ENCODE measurements at places on chromosomes 4 and X.

DNA sequence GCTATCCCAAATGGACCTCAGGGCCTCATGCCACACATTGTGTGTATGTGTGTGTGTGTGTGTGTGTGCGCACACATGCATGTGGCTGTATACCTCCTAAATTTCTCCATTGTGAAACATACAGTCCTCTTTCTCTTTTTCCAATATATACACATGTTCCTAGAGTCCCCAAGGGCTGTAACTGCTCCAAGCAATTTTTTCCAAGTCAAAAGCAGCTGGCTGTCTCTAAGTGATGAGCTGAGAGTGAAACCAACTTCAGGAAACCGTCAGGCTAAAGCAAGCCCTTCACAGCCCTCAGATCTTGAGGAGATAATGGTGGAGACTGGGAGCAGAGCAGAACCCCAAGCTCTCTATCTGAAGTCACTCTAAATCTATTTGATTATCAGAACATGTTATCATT, 496.1 kb upstream of the DIPK2B start:
- no peak for DNase-seq

- no peak for DNase-seq
Observed at GRCh38 chr4:160825644-160826338, 1338.0 kb downstream of the FSTL5 start.

DNA sequence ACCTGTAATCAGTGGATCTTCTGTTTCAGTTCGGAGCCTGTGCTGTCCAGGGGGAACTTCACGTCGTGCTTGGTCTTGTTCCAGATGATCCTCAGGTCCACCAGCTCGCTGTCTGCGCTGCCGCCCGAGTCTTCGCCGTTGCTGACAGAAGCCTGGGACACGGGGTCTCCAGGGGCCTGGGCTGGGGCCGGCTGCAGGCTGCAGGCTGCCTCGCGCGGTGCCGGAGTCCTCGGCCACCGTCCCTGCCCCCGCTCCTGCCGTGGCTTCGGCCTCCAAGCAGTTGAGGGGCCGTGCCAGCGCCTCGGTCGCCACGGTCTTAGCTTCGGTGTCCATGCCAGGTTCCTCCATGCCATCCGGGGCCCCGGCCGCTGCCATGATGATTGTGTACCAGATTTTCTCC, 37.3 kb upstream of the CCNI start:
- DNase-seq: no peak

DNA sequence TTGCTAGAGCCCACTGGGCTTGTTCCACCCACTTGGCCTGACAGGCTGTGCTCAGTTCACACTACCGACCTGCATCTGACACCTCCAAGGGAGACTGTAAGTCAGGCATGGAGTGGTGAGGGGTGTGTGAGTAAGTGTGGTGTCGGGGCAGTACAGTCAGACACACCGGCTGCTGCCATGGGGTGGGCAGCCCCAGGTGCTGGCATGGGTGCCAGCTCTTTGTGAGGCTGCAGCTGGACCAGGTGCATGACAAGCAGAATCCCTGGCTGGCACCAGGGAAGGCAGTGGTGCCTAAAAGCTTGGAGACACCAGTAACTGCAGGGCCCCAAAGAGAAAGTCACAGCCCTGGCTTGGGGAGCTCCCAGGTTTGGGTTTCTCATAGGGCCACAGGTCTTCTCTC, 665.0 kb downstream of the SH3BGRL start:
- DNase-seq: no peak

DNA sequence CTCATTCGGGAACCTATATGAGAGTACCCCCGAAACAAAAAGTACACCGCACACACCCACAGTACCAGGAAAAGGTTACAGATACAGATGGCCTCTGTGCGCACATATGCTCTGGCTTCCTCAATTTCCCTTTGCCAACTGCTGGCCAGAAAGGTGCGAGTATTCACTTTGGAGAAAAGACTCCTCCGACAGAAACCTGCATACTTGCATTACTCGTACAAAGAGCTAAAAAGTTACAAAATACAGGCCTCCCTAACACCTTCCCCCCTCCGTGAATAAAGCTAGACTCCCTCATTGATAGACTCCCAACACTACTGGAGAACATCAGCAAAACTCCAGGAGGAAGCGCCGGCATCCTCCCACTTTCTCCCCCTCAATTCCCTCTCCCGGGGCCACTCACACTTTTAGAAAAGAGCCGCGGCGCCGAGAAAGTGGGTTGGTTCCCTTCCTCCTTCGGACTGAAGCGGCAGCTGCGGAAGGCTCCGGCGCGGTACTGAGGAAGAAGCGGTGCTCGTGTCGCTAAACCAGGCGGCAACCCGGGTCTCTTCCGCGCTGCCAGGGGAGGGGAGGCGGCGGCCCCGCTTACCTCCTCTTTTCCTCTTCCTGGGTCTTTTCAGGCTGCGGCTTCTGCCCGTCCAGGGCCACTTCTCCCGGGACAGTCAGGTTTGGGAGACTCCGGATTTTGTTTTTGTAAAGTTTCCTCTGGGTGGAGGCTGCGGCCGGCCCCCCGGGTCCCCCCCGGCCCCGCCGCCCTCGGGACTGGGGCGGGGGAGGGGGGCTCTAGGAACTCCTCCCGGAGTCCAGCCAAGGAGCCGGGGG, 1.1 kb downstream of the FBXW7 start:
- DNase-seq: no peak

DNA sequence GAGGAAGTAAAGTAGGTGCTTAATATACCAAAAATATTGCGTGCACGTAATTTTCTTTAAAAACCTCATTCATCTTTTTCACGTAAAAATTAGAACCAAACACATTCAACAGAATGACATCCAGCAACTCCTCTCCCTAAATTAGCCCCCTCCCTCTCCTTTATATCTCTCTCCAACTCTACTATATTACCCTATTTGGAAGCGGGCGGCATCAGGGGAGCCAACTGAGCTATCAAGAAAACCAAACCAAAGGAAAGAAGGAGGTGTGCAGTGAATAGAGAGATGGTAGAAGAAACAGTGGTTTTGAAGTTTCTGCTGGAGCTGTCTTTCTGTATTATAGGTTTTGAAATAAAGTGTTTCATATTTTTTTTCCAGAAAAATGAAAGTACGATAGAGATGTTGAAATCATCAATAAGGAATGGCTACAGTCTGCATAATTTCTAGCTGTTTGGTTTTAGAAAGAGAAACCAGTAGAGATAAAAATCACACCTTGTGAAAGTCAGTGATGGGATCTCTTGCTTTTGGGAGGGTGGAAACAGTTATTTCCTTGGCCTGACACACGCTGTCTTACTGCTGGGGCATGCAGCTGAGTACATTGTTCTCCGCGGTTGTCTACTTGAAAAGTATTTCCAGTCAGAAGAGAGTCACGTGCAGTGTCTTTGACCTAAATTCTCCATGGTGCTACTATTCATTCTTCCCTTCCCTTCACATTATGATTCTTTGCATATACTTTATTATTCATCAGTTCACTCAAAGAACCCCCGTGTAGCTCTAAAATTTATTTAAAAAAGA, 94.1 kb upstream of the WDR17 start:
- DNase-seq: no peak

GRCh38 chr4:131093303-131093702, 1997.4 kb downstream of the C4orf33 start:
- DNase-seq: no peak

- no peak for DNase-seq
Observed at GRCh38 chrX:70423936-70424675, 992 bp downstream of the GDPD2 start.

DNA sequence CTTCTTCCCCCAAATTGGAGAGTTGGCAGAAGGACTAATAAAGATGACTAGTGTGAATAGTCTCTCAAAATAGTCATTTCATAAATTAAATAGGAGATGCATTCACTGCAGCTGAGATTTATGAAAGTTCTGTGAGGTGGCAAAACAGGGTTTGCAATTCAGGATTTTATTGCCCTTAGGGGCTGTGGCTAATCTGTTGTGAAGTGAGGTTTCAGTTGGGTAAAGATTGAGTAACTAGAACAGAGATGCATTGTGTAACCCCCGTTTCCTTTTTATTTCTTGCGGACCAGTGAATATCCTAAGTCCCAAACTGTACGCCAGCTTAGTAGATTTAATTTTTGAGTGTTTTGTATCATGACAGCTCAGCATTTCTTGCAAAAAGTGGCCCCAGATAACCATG, 16.2 kb upstream of the SCRG1 start:
- DNase-seq: no peak

GRCh38 chr4:122243785-122244184, 91.7 kb downstream of the BLTP1 start:
- no peak for DNase-seq

- DNase-seq: no peak
Observed at GRCh38 chr4:39947417-39947816, 30.3 kb downstream of the PDS5A start.

DNA sequence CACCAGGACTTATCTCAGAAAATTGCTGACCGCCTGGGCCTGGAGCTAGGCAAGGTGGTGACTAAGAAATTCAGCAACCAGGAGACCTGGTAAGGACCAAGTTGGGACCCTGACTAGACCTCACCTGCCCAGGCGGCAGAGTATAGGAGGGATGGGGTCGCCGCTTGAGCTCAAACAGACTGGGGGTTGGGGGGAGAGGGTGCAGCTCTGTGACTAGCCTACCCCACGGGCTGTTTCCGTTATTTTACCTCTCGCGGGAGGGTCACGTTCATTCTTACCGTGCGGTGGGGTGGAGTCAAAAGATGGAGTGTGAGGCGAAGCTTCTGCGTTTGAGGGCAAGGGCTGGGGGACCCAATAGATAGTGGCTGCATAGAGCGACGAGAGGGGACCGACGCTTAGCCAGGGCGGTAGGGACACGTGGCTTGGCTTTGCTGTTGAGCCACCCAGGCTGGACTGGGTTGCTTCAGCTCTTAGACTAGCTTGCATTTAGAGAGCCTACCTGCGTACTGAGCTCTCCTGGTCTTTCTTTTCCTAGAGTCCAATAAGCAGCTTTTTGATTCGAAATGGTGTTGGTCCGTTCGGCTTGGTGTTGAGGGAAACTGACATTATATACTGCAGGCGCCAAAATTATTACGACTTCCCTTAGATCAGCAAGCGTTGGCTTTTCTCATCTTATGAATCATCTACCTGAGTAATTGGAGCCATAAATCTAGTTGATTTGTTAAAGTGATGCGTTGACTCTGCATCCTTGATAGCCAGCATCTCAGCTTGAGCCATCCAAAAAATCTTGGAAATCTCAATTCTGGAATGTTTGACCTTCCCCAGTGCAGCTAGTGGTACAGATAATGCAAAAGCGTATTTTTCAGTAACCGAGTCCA, 591 bp downstream of the PRPS1 start:
- no peak for DNase-seq

- DNase-seq: no peak
Observed at GRCh38 chrX:13507893-13508292, 61.5 kb upstream of the EGFL6 start.

DNA sequence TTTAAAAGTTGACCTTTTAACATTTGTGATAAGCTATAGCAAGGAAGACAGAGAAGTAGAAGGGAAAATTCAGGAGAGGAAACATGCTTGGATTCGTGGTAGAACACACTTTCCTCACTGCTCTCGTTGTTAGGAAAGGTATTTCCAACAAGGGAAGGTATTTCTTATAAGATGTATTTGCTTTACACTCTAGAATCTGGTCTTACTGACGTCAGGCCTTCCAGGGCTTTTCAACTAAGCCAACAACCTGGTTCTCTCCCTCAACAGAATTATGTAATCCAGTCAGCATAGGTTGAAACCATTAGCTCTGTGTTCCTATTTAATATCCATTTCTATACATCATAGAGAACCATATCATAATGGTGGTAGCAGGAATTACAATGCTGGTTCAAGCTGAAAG, 241.9 kb downstream of the SLC39A8 start:
- DNase-seq: no peak

DNA sequence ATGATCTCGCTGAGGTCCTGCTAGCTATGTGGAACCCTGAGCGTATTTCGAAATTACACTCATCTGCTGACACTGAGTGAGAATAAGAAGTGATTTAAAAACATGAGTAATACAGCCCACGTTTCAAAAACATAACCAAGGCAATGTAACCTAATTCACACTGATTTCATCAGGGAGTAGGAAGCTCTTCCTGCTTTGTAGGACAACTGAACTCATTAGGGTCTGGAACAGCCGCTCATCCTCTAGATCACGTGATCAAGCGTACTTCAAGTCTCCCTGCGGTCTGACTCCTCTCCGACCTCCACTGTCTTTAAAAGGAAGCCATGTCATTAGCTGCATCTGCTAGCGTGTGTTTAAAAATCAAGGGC, 138.0 kb downstream of the NSUN7 start:
- DNase-seq: no peak

DNA sequence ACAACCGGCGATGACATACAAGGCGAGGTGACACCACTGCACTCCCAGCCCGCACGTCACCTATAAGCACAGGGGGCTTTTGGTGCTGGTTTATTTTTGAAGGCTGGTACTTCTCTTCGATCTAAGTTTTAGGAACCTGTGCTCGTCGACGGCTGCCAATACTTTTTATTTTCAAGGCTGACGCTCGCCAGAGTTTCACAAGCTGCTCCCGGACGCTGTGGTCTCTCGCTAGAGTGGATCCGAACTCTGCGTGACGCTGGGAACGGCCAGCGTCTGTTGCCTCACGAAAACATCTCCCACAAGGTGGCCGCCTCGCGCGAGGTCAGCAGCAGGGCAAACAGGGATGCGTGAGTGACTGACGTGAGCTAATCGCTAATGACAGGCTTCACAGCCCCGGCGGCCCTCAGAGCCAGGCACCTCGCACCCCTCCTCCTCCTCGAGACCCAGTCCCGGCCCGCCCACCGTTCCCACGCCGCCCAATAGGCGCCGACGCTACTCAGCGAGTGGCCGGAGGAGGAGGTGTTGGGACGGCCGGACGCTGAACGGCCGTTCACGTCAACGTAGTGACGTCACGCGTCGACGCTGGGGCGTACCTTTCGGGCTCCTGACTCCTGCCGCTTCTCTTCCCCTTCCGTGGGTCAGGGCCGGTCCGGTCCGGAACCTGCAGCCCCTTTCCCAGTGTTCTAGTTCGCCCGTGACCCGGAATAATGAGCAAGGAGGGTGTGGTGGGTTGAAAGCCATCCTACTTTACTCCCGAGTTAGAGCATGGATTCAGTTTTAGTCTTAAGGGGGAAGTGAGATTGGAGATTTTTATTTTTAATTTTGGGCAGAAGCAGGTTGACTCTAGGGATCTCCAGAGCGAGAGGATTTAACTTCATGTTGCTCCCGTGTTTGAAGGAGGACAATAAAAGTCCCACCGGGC, at the start of gene CLCN3:
TSS of gene CLCN3 (plus strand) at position 621 of the 922 bp plus-strand sequence. CDS start 15,351 bp downstream, outside the sequence.
- peak; percentile 94 for DNase-seq

GRCh38 chr4:148054275-148054674, 322.4 kb downstream of the ARHGAP10 start:
- DNase-seq: peak; percentile 21

DNA sequence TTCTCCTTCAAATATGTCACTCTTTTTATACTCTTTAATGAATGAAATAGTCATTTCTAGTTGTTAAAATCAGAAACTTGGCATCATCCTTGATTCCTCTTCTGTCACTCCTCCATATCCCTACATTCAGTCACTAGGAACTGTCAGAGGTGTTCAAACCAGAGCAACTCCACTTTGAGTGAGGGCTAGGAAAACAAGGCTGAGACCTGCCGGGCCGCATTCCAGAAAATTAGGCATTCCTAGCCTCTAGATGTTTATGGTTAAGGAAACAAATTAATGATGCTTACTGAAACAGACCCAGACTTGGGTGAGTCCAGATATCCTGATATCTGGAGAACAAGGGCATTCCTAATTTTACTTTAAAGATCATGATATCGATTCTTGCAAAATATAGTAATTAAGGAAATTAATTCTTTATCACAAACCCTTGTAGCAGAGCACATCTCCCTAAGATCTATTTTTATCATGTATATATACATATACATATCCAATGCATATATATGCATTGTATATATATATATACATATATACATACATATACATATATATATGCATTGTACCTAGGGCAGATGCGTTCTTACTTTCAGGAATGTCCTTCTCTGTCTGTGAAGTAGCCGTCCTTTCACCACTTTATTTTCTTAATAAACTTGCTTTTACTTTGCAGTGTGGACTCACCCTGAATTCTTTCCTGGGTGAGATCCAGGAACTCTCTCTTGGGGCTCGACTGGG, 98.4 kb upstream of the GC start:
- no peak for DNase-seq
